Jurkat, Clone E6-1 (cell line): ENCODE measurements at places on chromosomes 1 and 21.
A peak's percentile ranks its signal among the peaks of the same experiment; 100 is the strongest.

DNA sequence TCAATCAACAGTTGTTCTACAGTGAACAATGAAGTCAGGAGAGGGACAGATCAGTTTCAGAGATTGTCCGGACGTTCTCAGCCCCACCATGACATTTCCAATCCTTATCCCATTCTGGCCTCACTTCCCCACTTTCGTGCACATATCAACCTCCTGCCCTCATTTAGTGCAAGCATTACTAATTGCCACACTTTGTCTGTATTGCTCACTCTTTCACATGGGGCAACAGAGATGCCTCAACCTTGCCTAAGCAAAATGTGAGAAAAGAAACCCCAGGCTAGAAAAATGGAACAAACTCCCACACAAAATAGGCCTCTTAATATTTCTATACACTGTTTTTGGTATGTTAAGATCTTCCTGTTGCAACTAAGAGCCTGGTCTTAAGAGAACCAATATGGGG is 8.9 kb upstream of the RGS1 start:
- DNase-seq, result no peak

DNA sequence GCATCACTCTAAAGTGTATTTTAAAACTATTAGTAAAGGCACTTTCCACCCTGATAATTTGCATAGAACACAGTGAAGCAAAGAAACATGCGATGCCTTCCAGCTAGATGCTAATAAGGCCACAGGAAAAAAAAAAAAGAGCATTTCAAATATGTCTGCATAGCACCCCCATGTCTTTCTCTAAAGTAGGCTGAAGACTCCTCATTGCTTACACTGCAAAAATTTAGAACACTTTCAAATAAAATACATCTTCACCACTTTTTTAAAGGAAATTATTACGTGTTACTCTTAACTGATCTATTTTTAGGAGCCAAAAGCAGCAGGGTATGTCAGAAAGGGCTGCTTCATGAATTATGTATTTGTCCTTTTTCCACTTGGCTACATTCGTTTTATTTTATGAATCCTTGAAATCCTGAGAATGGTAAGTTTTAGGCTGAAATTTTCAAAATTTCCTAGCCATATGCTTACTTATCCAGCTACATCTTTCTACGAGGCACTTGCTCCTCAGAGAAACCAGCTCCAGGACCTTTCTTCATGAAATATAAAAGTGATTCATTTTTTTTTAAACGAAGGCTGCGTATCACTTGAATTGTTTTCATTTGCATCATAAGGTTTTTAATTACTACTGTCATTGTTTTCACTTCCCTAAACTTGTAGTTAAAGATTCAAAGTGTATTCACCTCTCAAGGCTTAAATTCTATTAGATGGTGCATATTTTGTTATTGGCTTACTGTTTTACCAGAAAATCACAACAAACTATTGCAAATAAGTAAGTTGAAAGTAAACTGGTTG is 513.0 kb downstream of the PTPRC start:
- no peak for DNase-seq

- DNase-seq, result peak; percentile 66
These were observed 138.0 kb upstream of the ARHGEF16 start for GRCh38 chr1:3316340-3316943.

- DNase-seq, result no peak
These were observed 71.0 kb upstream of the KLHDC7A start for GRCh38 chr1:18409609-18410237.

GRCh38 chr1:227880342-227880924 is 65.0 kb downstream of the PRSS38 start:
- DNase-seq, result no peak

- no peak for DNase-seq
These were observed 265.4 kb downstream of the FOXD2 start for GRCh38 chr1:47703156-47703825.

GRCh38 chr1:174206148-174206836 is 47.0 kb downstream of the RABGAP1L start:
- DNase-seq, result no peak

- DNase-seq, result no peak
These were observed 87.4 kb upstream of the IGSF21 start for GRCh38 chr1:18020021-18020817.

DNA sequence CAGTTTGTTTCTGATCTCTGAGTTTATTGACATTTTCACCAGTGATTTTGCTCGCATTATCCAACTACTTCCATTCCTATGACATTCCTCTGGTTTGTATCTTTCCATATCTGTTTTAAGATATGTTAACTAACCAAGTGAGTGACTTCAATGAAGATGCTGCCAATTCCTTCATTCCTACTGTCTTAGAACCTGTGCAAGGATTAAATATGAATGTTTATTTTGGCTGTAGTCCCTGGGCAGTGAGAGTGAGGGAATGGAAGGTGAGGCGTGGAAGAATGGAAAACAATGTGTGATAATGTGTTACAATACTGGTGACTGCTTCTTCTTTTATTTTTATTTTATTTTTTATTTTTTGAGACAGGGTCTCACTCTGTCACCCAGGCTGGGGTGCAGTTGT is 183.0 kb downstream of the SDCCAG8 start:
- no peak for DNase-seq

GRCh38 chr1:225519166-225519863 is 91.5 kb upstream of the LBR start:
- no peak for DNase-seq

DNA sequence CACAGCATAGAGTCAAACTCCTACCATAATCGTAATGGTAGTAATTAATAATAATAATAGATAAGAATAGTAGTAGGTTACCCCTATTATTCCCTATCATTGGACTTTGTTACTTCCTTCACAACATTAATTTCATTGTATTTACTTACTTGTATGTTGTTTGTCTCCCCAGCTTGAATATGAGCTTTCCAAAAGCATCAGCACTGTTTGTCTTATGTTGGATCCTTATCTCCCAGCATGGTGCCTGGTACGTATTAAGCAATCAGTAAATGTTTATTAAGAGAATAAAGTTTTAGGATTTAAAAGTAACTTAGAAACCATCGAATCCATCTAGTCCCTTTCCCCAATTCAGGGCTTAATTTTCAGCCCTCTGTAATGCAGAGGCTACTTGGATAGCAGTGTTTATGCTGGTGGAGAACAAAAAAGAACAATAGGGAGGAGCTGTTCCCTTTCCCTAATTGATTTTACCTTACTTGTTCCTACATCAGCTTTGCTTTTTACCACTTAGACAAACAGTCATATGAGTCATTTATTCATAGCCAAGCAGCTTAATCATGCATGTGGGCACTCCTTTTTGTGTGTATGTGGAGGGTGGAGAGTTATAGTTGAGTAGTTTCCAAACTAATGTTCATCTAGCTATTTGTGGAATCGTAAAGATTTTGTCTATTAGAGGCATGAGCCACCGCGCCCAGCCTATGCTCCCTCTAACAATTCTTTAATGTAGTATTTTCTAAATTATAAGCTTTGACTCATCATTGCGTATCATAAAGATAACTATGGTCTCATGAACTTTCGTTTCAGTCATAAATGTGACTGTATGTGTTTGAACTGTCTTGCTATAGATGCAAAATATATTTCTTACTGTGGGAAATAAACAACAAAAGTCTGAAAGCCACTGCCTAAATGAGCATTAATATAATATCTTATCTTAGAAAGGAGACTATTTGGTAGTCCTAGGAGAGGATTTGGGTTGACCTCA is 20.9 kb upstream of the DR1 start:
- DNase-seq, result no peak

GRCh38 chr1:217881131-217881543 is 250.0 kb downstream of the SPATA17 start:
- DNase-seq, result no peak

GRCh38 chr1:195328102-195328501 is 1280.1 kb downstream of the KCNT2 start:
- DNase-seq, result no peak

DNA sequence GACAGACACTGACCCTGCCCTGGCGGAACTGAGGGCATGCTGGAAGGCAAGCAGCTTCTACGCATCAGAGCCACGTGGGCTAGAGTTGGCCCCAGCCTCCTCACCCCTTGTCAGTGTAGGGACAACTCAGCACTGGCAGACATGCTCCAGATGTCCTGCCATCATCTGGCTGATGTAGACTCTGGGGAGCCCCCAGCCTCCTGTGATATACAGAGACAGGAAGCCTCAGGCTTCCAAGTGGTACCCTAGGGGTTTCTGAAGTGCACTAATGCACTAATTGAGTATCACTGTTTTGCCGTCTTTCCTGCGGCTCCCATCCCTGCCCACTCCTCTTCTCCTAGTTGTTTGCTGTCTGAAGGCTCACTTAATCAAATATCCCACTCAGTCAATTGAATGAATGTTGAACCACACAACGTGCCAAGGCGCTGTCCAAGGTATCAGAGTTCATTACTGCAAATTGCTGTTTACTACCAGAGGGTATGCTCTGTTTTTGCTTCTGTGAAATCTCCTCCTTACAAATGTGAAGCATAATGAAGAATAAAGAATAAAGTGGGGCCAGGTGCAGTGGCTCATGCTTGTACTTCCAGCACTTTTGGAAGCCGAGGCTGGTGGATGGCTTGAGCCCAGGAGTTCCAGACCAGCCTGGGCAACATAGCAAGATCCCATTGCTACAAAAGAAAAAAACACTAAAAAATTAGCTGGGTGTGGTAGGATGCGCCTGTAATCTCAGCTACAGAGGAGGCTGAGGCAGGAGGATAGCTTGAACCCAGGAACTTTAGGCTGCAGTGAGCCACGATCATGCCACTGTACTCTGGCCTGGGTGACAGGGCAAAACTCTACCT is 76.4 kb upstream of the ZBTB18 start:
- peak; percentile 17 for DNase-seq

GRCh38 chr1:187744665-187745064 is 915.9 kb downstream of the PLA2G4A start:
- DNase-seq, result no peak
